ENCODE measurements at places on chromosomes 6 and 20. TPM values are rescaled to one million over a fixed set of nuclear protein-coding genes. Genes with fewer than 3 reads are reported as not detected.

DNA sequence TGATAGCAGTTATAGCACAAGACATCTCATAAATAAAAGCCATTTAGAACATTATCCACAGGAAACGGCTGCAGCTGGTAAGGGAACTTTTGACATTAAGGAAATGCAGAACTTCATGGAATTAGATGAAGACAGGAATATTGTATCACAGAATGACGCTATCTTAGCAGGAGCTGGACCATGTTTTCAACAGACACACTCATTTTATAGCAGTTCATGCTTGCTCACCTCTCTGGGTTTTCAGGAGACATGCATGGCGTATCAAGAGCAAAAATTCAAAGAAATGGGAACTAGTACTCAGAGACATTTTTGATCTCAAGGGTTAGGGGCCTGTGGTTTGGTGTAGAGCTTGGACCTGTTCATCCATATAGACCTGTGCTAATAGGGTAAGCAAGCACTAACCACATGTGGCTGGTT is 125.0 kb downstream of the FYN start:
- DNase-seq = no peak

GRCh38 chr6:21200134-21200870 is 393.2 kb upstream of the SOX4 start:
- no peak for DNase-seq

- no peak for DNase-seq
Measured at GRCh38 chr6:26071135-26071534, 16.1 kb upstream of the HFE start.

- no peak for DNase-seq
Measured at GRCh38 chr20:19922716-19923115, 94.4 kb upstream of the NAA20 start.

GRCh38 chr20:34579979-34580940 is 21.7 kb downstream of the MAP1LC3A start:
- peak; percentile 78 for DNase-seq

HLA-B gene
- 1,508 TPM for total RNA-seq

GRCh38 chr6:18243302-18243893 is 20.9 kb downstream of the DEK start:
- DNase-seq = no peak

SOX12 gene
- total RNA-seq = 5.6 TPM

GRCh38 chr20:29878777-29879442 is 1378.6 kb upstream of the DEFB115 start:
- DNase-seq = peak; percentile 34

ADGB gene
- 1.6 TPM for total RNA-seq

TINAG gene
- total RNA-seq = 41.6 TPM

GRCh38 chr20:62543470-62544302 is 67.9 kb upstream of the GATA5 start:
- peak; percentile 46 for DNase-seq

- peak; percentile 12 for DNase-seq
Measured at GRCh38 chr20:63092660-63093215, 86.0 kb upstream of the BHLHE23 start.

SLC17A2 gene
- not detected for total RNA-seq
